H4 (cell line): ENCODE measurements at places on chromosomes 6 and 20. TPM values are rescaled to one million over a fixed set of nuclear protein-coding genes. Genes with fewer than 3 reads are reported as not detected.

- DNase-seq = no peak
Observed at GRCh38 chr6:116633685-116634084, 17.4 kb downstream of the RSPH4A start.

DNA sequence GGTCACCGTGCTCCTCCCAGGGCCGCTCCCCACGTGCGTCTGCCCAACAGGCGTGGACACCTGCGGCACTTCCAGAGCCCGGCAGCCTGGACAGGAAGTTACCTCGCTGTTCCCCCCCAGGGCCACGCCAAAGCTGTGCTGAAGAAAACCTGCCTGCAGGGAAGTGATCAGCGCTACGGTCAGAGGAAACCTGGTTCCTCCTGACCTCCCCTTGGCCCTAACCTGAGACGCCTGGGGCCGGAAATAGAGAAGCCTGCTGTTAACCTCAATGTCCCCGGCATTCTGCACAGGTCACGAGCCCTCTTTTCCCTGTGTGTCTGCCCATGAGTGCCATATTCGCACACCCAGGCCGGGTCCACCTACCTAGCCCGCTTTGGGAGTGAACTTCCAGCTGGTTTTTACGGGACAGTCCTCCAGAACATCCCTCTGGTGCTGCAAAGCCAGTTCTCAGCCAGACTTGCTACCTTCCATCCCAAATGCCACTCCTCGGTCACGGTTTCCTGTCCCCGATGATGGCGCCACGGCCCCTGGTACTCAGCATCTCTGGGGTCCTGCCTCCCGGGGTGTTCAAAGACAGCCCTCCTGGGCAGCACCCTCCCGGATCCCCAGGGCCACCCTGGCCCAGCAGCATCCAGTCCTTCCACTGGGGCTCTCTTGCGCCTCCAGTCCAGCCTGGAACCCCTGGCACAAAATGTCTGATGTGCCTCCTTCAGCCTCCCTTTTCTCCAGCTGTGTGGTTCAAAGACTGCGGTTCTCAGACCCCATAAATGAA lies 12.0 kb upstream of the IRF4 start:
- DNase-seq = no peak

DNA sequence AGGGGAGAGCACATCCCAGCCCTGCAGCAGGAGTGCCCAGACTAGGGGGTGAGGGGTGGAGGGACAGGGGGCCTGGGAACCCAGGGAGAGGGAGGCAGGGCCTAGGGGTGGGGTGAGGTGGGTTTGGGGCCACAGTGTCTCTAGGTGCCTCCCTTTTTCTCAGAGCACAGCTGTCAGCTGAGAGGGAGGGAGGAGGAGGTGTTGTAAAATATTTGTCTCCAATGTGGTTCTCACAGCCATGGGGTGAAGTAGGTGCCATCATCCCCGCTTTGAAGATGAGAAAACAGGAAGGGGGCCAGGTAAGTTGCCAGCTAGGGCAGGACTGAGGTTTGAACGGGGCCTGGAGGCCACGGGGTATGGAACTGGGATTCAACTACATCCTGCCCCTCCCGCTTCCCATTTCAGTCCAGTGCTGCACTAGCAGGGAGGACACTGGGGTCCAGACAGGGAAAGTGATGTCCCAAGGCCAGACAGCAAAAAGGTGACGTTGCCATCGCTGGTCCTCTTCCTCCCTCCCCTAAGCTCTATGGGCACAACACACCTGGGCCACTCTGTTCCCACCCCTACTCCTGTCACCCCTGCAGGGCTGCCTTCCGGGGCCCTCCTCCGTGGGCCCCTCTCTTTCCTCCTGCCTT lies 20.3 kb downstream of the PACSIN1 start:
- DNase-seq = no peak

Gene PPP1R3D
- 1.2 and 2.8 TPM in 2 replicates for total RNA-seq

Gene HLA-DRB1
- total RNA-seq = 0.95 and 1.4 TPM in 2 replicates
